ENCODE measurements at places on chromosomes 7 and 10.

- no peak for DNase-seq
These were observed 11.4 kb downstream of the GIMAP6 start for GRCh38 chr7:150620617-150621371.

GRCh38 chr10:128326851-128327250 lies 200.6 kb upstream of the MKI67 start:
- DNase-seq: no peak

GRCh38 chr7:158973440-158973839 lies 117.1 kb downstream of the DYNC2I1 start:
- no peak for DNase-seq

GRCh38 chr10:60434418-60435046 lies 44.9 kb upstream of the ANK3 start:
- peak; percentile 23 for DNase-seq

DNA sequence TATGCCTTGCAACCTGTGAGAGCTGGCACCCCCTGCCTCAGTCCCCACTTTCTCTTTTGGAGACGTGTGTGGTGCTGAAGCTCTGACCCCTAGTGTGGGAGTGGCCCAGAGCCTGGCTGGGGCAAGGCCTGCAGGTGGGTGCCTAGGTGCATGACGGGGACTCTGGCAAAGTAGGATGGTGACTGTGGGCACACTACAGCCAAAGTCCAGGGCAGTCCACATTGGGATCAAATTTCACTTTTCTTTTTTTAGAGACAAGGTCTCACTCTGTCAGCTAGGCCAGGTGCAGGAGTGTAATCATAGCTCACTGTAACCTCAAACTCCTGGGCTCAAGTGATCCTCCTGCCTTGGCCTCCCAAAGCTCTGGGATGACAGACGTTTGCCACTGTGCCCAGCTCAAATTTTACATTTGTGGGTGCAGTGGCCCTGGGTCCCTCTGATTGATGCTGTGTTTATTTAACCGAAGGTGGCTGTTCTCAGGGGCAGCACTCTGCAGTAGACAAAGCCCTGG lies 52.3 kb downstream of the NEURL1 start:
- DNase-seq: no peak

DNA sequence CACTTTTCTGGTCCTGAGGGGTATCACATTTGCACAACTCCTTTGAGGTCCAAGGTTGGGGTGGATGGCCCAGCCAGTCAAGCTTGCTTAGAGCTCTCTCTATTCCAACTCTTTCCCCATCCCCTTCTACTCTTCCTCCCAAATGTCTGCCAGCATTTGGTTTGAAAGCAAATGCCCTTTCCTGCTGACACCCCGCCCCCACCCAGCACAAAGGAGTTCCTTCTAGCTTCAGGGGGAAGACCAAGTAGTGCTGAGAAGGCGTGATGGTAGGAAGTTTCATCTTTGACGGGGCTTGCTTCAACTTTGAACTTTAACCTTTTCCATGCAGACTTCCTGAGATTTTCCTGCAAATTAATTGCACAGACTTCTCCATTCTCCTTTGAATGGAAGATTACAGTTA lies 137.5 kb upstream of the TCF7L2 start:
- DNase-seq: no peak

DNA sequence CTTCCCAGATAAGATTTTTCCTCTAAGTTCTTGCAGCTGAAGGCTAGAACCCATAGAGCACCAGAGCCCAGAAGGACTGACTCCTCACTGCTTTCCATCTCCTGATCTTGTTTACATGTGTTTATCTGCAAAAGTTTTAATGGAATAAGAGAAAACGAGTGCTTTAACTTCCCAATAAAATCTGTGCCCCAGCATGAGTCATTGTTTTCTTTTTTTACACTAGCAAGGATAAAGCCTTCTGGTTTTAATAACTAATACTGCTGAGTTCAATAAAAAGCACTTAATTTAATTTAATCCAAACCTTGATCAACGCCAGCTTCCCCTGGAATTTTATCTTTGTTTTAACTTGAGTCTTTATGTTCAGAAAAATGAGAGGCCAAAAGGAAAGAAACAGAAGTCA lies 227.6 kb downstream of the HPSE2 start:
- no peak for DNase-seq

GRCh38 chr7:150787321-150788281 lies 12.6 kb downstream of the TMEM176B start:
- no peak for DNase-seq

GRCh38 chr7:17523813-17524739 lies 225.6 kb downstream of the AHR start:
- peak; percentile 50 for DNase-seq

- no peak for DNase-seq
These were observed 162.1 kb upstream of the SHH start for GRCh38 chr7:155974186-155974897.

DNA sequence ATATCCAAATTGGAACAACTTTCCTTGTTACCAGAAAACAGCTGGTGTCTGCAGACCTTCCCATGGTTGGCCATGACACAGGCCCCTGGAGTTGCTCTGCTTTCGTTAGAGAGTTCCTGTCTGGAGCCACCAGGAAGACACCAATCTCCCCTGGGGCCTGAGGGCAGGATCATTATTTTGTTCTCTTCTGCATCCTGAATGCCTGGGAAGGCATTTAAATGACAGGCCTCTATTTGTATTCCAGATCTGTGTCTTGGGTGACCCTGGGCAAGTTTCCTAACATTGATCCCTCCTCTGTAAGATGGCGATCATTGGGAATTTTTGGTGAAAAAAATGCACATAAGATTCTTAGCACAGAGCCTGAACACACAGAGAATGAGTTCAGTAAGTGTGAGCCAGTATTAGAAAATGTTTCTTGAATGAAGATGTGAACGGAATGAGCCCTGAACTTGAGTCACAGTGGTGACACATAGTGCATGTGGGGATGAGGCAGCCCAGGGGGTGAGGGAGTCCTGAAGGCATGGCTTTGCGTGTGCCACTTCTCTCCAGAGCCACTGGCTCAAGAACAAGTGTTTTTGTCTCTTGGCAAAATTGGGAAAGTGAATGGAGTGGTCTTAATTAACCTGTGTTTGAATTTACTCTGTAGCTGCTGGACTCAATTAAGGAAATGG lies 28.4 kb downstream of the BMPER start:
- no peak for DNase-seq

DNA sequence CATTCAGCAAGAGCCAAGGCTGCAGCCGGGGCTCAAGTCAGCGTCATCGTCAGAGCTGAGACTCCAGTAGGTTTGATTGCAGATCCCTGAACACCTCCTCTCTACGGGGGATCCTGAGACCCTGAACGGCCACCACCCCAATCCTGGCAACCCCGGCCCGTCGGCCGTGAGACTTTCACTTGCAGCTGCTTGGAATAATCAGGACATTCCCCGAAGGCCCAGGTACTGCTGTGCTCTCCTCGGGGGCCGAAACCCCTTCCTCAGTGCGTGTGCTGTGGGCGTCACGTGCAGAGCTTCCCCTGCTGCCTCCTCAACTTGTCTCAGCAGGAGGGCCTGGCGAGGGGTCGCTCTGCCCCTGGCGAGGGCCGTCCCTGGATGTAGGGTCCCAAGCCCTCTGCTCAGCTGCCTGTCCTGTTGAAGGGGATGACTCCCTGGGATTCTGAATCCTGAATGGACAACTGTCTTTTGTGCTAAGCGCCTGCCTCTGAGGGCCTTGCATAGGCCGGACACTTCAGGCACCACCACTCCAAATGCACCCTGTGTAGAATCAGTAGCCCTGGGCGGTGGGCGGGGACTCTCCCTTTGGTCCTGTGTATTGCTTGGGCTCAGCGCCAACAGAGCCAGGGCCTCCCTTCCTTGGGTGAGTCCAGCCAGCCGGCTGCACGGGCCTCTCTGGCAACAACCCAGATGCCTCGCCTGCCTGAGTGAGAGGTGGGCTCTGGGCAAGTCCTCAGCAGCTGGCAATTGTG lies 63.8 kb upstream of the EBF3 start:
- DNase-seq: no peak

DNA sequence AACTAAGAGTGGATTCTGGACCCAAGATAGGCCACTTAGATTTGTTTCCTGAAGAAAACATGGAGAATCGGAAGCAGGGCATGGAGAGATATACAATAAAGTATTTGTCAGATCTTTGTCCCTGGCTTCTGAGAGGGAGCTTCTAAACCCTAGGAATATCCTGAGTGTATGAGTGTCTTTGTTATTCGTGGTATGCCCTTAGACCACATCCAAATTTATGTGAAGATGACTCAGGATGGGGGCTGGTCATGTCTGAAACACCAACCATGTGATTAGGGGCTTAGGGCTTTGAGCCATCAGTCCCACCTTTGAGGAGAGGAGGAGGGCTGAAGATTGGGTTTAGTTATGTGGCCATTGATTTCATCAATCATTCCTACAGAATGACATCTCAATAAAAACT lies 69.7 kb upstream of the PLPP4 start:
- DNase-seq: no peak

DNA sequence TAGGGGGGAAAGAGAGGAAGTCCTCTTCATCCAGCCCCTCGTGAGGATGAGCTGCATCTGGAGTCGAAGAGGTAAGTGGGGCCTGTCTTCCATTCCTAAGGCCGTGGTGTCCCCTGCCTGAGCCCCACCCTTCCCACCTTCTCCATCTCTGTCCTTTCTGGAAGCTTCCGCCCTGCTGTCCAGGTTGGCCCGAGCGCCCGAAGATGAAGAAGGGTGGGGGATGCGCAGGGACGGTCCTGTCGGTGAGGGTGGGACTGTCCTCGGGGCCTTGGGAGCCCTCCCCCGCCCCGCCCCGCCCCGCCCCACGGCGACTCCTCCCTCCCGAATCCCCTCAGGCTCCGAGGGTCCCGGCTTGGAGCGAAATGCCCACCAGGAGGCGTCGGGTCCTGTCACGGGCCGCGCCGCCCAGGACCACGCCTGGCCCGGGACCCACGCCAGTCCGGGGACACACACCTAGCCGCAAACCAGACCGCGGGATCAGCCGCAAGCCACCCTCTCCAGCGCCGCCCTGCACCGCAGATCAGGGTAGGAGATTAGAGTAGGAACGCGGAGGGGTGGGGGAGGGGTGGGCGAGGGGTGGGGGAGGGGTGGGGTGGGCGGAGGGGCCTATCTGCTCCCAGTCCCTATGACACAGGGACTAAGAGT lies 15.3 kb downstream of the GPRIN2 start:
- DNase-seq: no peak

Measured in NCI-H2081 (cell line).